Pulmonary artery endothelial cell (primary cell): ENCODE measurements at places on chromosomes 16 and 17. TPM values are rescaled to one million over a fixed set of nuclear protein-coding genes. Genes with fewer than 3 reads are reported as not detected.
A peak's percentile ranks its signal among the peaks of the same experiment; 100 is the strongest.

- no peak for DNase-seq
These were observed 21.1 kb downstream of the PIMREG start for GRCh38 chr17:6465206-6466003.

- DNase-seq: no peak
These were observed 753.9 kb upstream of the EEF2KMT start for GRCh38 chr16:5851393-5851982.

The SLC4A1 gene
- total RNA-seq: not detected in 2 replicates

The FOXN1 gene
- not detected in 2 replicates for total RNA-seq

DNA sequence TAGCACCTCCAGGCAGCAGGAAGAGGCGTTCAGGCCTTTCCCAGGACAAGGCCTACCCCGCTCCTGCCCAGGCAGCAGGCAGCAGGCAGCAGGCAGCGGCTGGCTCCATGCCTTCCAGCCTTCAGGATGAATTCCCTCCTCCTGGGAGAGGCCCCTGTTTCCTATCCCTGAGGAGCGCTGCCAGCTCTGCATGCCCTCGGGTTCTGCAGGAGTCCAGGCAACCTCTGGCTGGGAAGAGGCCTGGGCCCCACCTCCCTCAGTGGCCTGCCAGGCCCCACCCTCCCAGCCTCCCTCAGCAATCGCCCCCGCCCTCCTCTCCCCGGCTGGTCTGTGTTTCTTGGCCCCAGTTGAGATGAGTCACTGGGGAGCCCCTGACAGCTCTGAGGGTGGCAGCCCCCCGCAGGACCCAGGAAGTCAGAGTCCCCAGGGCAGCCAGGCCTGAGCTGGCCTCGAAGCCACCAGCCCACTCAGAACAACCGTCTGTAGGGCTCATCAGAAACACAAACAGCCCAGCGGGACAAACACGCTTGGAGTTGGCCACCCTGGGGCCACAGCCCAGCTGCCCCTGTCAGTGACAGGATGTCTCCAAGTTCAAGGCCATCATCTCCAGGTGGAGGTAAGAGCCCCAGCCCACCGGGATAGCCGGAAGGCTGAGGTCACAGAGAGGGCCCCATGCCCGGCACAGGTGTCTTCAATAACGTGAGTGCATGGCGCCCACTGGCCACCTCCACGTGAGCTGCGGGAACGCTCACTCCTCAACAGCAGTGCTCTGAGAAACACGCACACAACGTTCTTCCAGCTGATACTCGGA, 39.5 kb upstream of the CIBAR2 start:
- DNase-seq: peak; percentile 48

- DNase-seq: no peak
These were observed 1327.5 kb upstream of the CDH8 start for GRCh38 chr16:63363738-63364137.

The GNG13 gene
- not detected in 2 replicates for total RNA-seq

GRCh38 chr16:1044460-1045309, 27.9 kb upstream of the SSTR5 start:
- DNase-seq: no peak

DNA sequence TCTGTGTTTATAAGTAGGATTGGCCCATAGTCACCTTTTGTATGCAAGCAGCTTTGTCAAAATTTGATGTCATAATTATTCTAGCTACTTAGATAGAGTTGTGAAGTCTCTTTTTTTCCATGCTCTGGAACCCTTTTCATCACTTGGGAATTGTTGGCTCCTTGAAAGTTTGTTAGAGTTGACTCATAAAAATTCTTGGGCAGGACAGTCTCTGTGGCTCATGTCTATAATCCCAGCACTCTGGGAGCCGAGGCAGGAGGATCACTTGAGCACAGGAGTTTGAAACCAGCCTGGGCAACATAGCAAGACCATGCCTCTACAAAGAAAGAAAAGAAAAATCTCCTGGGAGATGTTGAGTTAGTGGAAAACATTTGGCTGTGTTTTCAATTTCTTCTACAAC, 45.7 kb upstream of the MRC2 start:
- DNase-seq: no peak

DNA sequence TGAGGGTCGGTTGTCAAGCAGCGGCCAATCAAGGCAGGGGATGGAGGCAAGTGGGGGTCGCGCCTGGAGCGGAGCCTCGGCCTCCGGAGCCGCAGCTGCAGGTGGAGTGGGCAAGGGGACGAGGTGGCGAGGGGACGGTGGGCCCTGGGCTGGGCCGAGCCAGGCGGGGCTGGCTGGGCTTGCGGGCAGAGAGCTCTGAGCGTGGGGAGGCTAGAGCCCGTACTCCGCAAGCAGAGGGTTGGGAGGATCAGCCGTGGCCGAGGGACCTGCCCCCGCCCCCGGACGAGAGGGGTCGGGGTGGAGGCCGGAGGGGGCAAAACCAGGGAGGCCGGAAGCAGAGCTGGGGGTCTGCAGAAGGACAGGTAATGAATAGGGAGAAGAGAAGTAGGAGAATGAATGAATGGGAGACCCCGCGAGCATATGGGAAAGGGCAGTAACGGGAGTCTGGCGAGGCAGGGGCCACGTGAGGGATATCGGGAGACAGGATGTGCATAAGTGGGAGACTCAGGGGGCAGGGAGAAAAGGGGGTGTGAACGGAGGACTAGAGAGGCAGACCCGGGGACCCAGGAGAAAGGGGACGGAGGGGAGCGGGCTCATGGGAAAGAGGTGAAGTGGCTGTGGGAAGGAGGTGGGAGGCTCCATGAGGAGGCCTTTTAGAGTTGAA, at the start of gene KATNB1:
KATNB1 (plus strand) TSS at position 16 of the 664 bp plus-strand sequence. CDS start 1,474 bp downstream, outside the sequence.
- no peak for DNase-seq

The EVI2B gene
- total RNA-seq: 0.14 and 0.20 TPM in 2 replicates

The PRSS21 gene
- total RNA-seq: 0.73 TPM in 1 of 2 replicates, not detected in the other

The TMEM114 gene
- total RNA-seq: not detected in 2 replicates

DNA sequence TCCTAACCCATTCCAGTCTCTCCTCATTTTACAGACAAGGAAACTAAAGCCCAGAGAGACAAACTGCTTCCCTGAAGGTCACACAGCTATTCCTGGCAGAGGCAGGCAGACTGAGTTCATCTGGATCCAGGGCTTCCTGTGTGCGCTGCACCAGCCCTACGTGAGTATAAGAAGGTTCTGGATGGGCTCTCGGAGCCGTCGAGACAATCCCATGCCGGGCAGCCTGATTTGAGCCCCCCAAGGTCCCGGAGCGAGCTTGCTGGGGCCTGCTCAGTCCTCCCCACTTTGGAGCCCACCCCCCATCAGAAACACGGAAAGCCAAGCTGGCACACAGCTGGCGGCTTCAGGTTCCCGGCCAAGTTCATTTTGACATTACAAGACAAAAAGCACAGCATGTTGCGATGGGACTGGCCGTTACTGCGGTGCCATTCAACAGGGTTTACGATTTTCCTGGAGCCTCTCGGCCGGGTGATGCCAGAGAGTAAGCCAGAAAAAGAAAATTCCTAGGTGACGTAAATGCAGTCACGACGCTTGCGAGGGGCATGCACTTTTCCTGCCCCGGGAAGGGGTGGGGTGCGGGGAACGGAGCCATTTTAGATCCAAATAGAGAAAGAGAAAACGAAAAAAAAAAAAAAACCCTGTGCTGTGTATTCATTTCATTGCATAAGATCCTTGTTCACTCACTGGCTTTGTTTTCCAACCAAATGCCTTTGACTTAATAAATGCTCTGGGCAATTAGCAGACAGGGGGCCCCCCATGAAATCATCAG, 167.1 kb upstream of the FOXF1 start:
- DNase-seq: peak; percentile 24

The KRTAP9-9 gene
- total RNA-seq: not detected in 2 replicates

GRCh38 chr17:59830007-59830630, 62.6 kb downstream of the TUBD1 start:
- no peak for DNase-seq

- no peak for DNase-seq
These were observed 22.9 kb downstream of the ABR start for GRCh38 chr17:1156864-1157263.

The LSM12 gene
- 35.4 and 38.1 TPM in 2 replicates for total RNA-seq

The CEP295NL gene
- total RNA-seq: 0.73 and 1.3 TPM in 2 replicates

DNA sequence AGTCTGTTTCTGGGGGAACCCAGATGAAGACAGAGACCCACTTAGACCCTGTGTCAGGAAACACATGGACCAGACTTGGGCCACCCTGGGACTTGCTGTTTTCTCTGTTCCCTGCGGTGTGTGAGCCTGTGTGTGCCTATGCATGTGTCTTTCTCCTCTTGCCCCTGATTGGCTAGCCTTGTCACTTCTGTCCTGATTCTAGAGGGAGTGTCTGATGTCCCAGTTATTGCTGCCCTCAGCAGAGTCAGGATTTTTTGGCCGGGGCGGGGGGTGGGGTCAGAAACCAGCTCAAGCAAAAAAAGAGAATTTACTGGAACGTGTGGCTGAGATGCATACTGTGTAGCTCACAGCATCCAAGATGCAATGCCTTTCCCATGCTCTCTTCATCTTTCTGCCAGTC, 30.5 kb downstream of the PLCG2 start:
- no peak for DNase-seq

DNA sequence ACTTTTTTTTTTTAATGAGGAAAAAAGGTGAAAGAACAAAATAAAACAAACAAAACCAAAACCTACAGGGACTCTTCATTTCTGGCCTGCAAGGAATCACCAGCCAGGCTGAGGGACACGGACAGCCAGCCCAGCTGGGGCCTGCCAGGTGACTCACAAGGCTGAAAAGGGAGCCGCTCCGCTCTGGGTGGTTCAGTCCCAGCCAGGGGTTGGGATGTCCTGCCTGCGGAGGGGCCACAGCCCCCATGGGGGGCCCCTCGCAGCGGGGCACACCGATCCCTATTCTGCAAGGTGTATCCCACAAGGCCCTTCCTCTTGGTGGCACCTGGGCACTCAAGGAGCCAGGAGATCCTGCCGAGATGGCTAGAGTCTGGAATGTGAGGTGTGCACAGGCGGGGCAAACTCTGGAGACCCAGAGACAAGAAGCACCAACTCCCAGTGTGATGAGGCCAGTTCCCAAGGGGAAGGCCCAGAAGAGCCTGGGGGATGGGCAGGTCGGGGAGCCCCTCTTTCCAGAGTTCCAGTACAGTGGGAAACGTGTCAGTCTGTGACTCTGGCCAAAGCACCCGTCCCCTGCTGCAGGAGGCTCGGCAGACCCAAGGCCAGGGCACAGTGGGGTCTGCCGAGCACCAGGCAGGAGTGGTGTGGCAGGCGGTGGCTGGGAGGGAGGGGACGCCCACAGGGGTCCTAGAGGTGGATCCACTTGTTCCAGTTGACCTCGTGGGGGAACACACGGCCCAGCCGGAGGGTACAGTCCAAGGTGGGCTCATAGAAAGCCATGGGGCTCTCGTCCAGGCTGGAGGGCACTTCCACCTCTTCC, 58.9 kb downstream of the IL21R start:
- DNase-seq: no peak

DNA sequence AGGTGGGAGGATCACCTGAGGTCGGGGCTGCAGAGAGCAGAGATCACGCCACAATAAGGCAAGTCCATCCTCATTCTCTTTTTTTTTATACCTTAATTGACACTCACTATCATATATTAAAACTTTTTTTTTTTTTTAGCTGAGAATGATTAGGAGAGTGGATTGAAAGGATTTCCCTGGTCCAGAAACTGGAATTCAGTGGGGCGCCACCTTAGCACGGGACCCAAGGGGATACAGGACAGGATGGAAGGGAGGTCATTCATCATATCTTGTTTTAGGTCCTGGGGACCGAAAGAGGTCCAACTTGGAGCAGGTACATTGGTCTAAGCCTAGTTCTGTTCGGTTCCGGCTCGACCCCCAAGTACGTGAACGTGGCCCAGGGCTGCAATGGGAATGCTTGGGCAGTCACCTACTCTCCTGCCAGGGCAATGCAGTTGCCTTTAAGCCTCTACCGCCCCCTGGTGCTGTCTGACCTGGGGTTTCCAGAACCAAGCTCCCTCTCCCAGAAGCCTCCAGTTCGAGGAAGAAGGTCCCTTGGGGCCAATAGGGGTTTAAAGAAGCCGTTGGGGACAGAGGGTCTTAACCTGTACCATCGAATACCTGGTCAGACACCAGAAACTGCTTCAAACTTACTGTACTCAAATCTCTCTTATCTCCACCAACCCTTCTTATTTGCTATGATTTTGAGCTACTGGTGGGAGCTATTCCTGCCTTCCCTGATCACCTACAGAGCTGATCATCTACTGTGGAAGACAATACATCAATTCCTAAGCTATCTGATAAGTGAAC, 19.9 kb upstream of the GPATCH8 start:
- no peak for DNase-seq

GRCh38 chr17:39167476-39167875, 1.5 kb upstream of the ARL5C start:
- DNase-seq: no peak

The TBC1D3E gene
- not detected in 2 replicates for total RNA-seq

DNA sequence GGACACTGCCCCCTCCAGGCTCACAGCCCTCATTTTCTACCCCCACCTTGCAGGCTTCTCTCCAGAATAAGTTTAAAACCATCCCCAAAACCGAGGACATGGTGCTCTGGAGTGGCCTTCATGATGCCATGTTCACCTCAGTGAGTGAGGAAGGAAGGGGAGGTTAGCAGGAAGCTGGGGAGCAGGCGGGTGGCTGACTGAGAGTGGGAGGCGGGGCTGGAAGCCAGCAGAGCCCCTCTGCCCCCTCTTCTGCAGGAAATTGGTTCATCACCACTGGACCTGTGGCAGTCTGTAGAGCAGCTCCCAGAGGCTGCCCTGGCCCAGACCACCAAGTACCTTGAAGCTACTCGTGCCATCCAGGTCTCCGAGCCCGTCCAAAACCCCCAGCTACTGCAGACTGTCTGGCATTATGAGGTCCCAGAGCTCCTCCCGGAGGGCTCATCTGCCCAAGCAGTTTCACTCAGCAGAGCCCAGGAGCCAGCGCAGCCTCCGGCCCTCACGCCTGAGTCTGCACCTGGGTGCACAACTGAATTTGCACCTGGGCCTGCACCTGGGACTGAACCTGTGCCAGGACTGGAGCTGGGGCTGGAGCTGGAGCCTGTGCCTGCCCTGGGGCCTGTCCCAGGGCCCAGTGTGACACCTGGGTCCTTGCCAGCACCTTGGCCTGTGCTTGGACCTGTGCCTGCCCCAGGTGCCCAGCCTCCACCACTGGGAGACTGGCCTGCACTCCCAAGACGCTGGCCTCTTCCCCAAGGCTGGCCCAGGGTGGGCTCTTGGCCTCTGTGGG, 19.0 kb downstream of the C16orf96 start:
- DNase-seq: no peak

DNA sequence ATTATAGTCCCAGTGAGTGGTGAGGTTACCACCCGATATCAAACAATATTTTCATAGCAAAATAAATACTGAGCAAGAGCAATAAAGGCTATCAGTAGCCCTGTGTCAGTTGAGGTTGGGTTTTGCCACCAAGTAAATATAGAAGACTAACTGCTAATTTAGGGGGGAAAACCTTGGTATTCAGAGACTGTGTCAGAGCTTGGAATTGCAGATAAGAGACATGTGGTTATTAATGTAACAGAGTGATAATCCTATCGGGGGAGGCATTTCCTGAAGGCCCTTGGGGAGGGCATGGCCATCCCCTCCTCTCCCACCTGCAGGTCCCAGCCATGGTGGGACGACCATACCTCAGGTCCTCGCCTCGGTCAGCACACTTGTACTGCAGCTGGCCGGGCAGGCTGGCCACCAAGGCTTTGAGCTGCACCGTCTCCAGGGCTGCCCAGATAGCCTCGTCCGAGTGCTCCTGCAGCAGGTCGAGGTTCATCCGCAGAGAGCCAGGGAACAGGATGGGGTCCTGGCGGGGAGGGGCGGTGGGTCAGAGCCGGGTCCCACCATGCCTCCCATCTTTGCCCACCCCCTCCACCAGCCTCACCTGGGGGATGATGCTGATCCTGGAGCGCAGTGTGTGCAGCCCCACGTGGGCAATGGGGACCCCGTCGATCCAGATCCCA, 68.9 kb downstream of the ABCC6 start:
- no peak for DNase-seq

The RCVRN gene
- total RNA-seq: not detected in 2 replicates

- no peak for DNase-seq
These were observed 7.3 kb downstream of the MFSD6L start for GRCh38 chr17:8791910-8792270.

The PSMD11 gene
- total RNA-seq: 144 and 208 TPM in 2 replicates

The CHRNE gene
- total RNA-seq: 0.53 and 3.2 TPM in 2 replicates
